ENCODE measurements at places on chromosomes 4 and X.

DNA sequence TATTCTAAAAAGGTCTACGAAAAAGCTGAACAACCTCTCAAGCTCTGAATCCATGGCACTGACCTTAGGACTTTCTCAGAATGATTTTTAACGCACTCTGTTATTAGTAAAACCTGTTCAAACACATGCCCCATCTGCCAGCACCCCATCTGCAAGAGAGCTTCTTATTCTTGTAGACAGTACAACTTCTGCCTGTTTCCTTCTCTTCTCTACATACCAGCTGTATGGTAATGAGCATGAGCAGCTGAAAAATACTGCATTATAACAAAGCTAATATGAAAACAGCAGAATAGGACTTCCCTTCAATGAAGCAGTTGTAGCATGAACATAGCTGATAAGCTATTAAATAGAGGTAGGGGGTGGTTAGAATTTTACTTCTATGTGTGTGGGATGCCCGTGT is 167.9 kb downstream of the FBXW7 start:
- DNase-seq: no peak

DNA sequence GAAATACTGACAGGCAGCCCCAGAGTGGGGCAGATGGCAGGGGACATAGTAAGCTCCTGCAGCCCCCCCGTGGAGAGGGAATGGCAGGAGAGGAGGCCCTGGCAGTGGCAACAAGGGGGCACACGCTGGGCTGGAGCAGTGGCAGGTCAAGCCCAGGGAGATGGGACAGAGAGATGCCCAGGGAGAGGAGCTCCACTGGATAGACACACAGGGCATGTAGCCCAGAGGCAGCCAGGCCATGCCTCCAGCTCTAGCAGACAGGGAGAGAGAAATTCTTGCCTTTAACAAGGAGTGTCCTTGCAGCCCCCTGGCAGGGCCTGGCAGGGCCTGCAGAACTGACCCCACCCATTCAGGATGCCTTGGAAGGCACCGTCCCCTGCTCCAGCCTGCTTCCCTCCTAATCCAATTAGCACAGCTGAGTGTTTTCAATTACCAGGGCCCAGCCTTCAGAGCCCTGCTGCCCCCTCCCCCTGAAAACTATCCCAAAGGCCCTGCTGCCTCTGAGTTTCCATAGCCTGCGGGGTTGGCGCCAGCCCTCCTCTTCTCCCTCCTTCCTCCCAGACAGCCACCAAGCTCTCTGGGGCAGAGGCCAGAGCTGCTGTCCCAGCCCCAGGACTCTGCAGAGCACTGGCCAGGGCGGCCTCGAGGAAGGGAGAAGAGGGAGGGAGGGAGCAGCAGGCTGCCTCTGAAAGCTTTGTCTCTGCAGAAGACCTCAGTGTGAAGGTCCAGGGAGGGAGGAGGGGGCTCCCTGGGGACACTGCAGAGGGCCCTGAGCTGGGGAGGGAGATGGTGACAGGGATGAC is 12.5 kb downstream of the L1CAM start:
- peak; percentile 7 for DNase-seq

GRCh38 chrX:97482666-97483300 is 599.1 kb downstream of the RPA4 start:
- no peak for DNase-seq

DNA sequence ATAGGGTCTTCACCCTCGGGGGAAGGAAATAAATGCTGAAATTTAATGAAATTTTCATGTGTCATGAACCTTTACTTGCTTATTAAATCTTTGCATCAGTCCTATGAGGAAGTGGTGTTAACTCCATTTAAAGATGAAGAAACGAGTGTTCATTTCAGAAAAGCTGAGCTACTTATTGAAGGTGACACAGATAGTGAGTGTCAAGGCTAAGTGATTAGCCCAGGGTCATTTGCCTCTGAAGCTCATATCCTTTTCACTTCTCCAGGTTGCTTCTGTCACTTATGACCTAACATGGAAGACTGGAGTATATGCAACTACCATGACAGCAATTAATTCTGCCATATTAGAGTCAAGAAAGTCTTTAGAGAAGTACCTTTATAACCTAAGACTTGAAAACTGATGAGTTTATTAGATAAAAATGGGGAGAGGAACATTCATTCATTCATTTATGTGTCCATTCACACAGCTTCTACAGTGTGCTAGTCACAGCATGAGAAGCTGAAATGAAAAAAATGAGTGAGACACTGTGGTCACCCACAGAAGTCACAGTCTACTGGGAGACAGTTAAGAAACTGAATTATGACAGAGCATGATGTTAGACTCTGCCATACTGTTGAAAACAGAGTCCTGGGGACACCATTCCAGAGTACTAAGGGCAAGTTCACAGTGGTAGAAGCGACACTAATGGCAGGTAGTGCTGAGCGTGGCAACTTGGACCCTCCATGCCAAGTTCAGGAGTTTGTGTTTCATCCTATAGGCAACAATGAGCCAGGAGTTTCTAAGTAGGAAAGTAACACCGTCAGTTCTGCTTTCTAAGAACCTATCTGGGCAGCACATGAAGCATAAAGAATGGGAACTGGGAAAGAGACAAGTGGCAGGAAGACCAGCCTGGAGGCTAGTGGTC is 21.3 kb downstream of the ALPK1 start:
- DNase-seq: no peak

- no peak for DNase-seq
Observed at GRCh38 chr4:177569434-177569833, 127.2 kb upstream of the AGA start.
